ENCODE measurements at places on chromosomes 1 and 21. TPM values are rescaled to one million over a fixed set of nuclear protein-coding genes. Genes with fewer than 3 reads are reported as not detected.

The TDRD5 gene
- total RNA-seq, result not detected

The MYOM3 gene
- total RNA-seq, result 0.23 TPM

The ACTN2 gene
- total RNA-seq, result 1.4 TPM

The OR2T2 gene
- total RNA-seq, result not detected

The VASH2 gene
- total RNA-seq, result 0.28 TPM

DNA sequence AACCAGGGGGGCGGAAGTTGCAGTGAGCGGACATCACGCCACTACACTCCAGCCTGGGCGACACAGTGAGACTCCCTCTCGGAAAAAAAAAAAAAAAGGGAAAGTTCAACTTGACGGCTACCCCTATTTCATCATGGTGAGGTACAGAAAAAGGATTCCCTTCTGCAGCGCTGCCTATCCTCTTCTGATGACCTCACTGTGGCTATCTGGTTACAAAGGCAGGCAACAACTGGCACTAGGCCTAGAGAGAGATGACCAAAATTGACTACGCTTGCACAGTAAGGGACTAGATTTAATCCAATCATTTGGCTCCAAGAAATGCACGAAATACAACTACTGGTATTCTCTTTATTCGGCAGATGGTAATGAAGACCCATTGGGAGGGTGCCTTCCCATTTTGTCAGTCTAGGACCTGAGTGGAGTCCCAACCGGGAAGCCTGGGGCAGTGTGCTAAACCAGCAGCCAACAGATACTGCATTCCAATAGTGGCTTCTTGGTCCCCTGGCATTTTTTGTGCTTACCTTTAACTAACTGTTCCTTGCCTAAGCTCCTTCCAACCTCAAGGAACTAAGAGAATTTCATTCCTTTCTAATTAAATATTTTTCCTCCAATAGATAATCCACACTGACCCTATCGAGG is 36.6 kb downstream of the ITPKB start:
- no peaks in the 10 kb centered on the region for H3K27me3 ChIP-seq
- no peaks in the 10 kb centered on the region for H3K36me3 ChIP-seq
- DNase-seq, result no peak
- H3K27ac ChIP-seq, result peak overlapping the region; percentile 99
- peaks cover 4% of the 10 kb centered on the region for H3K4me1 ChIP-seq
- peak overlapping the region; percentile 58 for H3K4me3 ChIP-seq

DNA sequence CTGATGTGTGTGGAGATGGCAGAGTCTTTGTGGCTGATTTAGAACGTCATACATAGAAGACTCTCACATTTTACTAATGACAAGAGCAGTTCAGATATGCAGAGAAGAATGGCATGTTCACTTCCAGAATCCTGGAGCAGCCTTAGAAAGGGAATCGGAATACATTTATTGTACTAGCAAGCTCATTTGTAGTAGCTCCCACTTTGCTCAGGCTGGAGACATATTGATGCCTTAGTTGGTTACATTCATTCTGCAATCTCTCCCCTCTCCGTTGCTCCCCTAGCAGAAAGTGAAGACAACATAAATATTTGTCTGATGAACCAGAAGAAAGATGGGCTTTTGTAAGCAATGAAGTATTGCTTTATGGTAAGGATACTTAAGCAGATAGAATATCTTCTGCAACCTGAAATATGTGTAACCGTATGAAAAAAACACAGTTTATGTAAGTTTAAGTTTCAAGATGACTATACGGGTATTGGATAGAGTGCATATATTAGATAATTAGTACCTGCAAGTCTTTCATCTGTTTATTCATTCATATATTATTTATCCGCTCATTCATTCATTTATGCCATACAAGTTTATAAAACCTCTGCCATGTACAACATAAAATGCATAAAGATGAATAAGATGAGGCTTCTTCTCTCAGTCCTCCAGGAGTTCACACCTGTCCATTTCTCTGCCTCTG is 135.7 kb downstream of the CNIH3 start:
- no peak for DNase-seq
- H3K27me3 ChIP-seq, result no peaks in the 10 kb centered on the region
- no peaks in the 10 kb centered on the region for H3K36me3 ChIP-seq
- H3K4me3 ChIP-seq, result no peak overlapping the region

DNA sequence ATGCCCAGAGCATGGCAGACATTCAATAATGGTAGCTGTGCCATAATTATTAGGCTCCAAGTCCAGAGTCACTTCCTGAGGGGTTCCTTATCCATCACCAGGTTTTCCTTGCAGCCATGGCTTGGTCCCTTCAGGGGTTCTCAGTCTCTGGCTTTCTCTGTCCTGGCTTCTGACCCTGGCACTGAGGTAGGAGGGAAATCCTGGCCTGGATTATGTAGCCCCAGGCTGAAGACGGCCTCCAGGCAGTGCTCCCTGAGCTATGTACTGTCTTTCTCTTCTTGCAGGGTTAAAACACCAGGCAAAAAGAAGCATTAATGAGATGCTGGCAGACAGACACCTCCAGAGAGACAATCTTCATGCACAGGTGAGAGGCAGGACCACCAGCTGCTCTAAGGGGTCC is 9.5 kb upstream of the PADI3 start:
- no peak overlapping the region for H3K4me3 ChIP-seq
- H3K27ac ChIP-seq, result no peak overlapping the region
- DNase-seq, result no peak
- no peaks in the 10 kb centered on the region for H3K36me3 ChIP-seq
- H3K4me1 ChIP-seq, result no peaks in the 10 kb centered on the region

- no peak for DNase-seq
- no peaks in the 10 kb centered on the region for H3K4me1 ChIP-seq
- no peak overlapping the region for H3K27ac ChIP-seq
- no peak overlapping the region for H3K4me3 ChIP-seq
Measured at GRCh38 chr1:118073648-118074435, 111.2 kb downstream of the SPAG17 start.

DNA sequence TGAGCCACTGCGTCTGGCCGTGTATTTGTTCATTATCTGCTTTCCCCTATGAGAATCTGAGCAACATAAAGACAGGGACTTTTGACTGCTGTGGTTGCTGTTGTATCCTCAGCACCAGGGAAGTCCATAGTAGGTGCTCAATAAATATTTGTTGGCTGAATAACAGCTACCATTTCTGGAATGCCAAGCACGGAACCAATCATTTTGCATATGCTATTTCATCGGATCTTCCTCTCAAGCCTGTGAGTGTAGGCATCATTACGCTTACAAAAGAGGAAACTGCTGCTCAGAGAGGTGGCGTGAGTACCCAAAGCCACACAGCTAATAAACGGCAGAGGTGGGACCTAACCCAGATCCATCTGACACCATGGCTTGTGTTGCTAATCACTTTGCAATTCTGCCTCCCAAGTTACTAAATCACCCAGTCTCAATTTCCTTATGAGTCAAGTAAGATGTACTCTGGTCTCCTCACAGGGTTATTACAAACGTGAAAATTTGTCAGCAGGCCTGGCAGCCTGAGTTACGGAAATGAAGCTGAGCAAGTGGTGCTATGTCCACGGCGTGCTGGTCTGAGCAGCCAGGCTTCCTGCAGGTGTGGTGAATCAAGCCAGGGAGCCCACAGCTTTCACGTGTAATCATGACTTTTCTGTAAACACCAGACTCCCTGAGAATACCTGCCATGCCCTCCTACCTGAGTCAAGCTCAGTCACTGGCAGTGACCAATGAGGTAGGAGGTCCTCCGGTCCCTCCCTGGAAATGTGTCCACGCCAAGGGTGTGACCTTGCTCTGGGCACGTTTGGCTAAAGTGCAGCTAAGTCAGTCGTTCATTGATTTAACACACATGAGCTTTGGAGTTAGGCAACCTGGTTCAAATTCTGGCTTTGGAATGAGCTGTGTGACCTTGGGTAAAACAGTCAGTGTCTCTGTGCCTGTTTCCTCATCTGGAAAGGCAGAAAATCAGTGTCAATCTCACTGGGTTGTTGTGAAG is 4.8 kb upstream of the RHCE start:
- no peaks in the 10 kb centered on the region for H3K36me3 ChIP-seq
- H3K27me3 ChIP-seq, result no peaks in the 10 kb centered on the region
- H3K4me3 ChIP-seq, result no peak overlapping the region
- no peaks in the 10 kb centered on the region for H3K4me1 ChIP-seq
- DNase-seq, result no peak

DNA sequence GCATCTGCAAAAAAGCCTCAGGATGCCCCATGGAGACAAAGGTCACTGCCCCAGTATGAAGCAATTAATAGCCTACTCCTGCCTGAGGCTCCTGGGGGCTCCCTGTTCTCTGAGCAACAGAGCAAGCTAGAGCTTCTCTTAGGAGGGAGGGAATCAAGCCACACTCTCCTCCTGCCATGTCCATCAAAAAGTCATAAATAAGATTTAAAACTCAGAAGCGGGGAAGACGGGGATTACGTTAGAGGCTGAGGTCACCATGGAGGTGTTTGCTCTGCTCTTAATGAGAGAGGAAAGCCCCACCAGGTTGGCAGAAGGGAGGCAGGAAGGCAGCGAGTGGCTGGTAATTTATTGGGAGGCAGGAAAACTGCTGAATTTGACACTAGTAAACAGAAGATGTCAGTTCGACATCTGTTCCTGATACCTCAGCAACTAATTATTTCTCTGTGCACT is 98.4 kb upstream of the TNR start:
- H3K4me3 ChIP-seq, result no peak overlapping the region
- no peaks in the 10 kb centered on the region for H3K4me1 ChIP-seq

GRCh38 chr1:101360506-101360905 is 123.7 kb downstream of the S1PR1 start:
- no peak overlapping the region for H3K4me3 ChIP-seq
- H3K27me3 ChIP-seq, result no peaks in the 10 kb centered on the region
- H3K27ac ChIP-seq, result no peak overlapping the region
- no peaks in the 10 kb centered on the region for H3K4me1 ChIP-seq

DNA sequence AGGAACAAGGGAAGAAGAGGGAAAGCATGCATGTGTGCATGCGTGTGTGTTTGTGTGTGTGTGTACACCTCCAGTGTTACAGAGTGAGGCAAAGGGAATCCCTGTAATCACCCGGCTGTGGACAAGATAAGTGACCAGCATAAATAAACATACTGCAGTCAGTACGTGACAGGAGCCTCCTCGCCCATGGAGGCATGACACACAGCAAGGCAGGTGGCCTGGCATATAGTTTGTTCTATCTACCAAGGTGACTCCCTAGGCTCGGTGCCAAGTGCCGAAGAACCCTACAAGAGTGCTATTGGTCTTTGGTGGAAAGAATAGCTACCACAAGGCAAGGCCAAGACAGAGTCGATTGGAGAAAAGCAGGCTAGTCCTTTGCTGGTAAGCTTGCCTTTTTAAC is 31.7 kb upstream of the HEATR1 start:
- DNase-seq, result no peak
- H3K4me3 ChIP-seq, result no peak overlapping the region
- H3K27ac ChIP-seq, result no peak overlapping the region

DNA sequence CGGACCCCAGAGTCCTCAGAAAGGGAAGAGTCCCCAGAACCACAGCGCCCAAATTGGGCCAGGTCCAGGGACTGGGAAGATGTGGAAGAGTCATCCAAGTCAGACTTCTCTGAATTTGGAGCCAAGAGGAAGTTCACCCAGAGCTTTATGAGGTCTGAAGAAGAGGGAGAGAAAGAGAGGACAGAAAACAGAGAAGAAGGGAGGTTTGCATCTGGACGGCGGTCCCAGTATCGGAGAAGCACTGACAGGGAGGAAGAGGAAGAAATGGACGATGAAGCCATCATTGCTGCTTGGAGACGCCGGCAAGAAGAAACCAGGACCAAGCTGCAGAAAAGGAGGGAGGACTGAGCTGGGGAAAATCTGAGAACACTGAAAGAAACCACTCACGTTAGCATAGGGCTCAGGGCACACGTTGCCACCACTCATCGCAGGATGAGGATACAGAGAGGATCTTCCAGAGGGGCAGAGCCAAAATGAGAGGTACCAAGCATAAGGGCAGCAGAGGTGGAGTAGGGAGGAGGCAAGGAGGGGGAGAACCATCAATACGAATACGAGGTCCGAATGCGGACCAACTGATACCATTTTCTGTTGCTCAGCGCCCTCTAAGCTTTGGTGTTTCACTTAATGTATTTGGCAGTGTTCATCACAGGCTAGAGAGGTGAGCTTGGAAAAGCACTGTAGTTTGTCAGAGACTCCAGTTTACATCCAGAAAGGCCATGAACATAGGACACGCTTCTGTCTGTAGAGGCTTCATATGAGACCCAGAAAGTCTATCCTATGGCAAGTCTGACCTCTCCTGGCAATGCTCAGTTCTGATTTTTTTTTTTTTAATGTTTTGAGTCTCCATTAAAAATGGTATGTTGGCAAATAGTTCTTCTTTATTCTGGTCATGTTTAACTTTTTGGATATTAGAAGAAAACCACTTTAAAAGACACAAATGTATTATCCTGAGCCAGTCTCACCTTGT is 34.7 kb downstream of the STYXL2 start:
- DNase-seq, result no peak
- H3K36me3 ChIP-seq, result no peaks in the 10 kb centered on the region
- H3K27me3 ChIP-seq, result no peaks in the 10 kb centered on the region
- H3K4me3 ChIP-seq, result no peak overlapping the region
- H3K27ac ChIP-seq, result no peak overlapping the region

DNA sequence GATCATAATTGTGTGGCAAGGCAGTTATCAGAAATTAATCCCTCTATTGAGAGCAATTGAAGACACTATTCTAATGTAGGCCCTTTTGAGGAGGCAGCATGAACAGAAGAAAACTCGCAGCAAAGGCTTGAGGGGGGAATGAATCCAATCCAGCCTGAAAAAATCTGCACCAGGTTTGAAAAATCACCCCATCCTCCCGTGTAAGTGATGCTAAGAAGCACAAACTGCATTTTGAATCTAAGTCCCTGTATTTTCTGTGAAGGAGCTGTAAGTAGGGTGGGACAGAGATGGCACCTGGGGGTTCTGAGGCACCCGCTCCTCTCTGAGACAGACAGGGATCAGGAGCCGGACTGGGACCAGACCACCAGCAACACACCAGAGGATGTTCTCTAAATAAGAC is at the start of gene CRB1:
CRB1 (plus strand) TSS at position 241 of the 400 bp plus-strand sequence. CDS start 161 bp downstream, outside the sequence.
- H3K27ac ChIP-seq, result no peak within 1 kb of the TSS
- no peaks in the 10 kb centered on the region for H3K4me1 ChIP-seq
- H3K4me3 ChIP-seq, result no peak within 1 kb of the TSS
- no peak for DNase-seq
- no peaks in the 10 kb centered on the region for H3K36me3 ChIP-seq
